ENCODE measurements at places on chromosomes 6 and 20. TPM values are rescaled to one million over a fixed set of nuclear protein-coding genes. Genes with fewer than 3 reads are reported as not detected.

GRCh38 chr6:116992546-116992945 lies 115.5 kb downstream of the RFX6 start:
- H3K4me1 ChIP-seq, result no peaks in the 10 kb centered on the region
- H3K4me3 ChIP-seq, result no peak overlapping the region
- H3K36me3 ChIP-seq, result no peaks in the 10 kb centered on the region
- no peaks in the 10 kb centered on the region for H3K27me3 ChIP-seq

Gene LY86
- not detected for total RNA-seq

- H3K4me1 ChIP-seq, result no peaks in the 10 kb centered on the region
- H3K27me3 ChIP-seq, result no peaks in the 10 kb centered on the region
- H3K36me3 ChIP-seq, result no peaks in the 10 kb centered on the region
- no peak overlapping the region for H3K27ac ChIP-seq
- no peak overlapping the region for H3K4me3 ChIP-seq
Observed at GRCh38 chr20:8880085-8880853, 188.6 kb upstream of the PLCB4 start.

DNA sequence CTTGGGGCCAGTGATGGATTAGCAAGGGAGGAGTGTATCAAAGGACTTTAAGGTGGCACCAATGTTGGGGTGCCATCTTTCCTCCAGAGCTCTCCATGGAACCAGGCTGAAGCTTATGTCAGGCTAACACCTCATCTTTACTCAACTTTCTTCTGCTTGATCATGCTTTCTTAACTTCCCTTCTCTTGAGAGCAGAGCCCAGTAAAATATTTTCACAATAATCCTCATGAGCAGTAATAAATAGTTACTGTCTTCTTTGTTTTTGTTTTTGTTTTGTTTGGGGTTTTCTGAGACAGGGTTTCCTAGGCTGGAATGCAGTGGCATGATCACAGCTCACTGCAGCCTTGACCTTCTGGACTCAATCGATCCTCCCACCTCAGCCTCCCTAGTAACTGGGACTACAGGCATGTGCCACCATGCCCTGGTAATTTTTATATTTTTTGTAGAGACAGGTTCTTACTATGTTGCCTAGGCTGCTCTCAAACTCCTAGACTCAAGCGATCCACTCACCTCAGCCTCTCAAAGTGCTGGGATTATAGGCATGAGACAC lies 127.9 kb upstream of the TOP1 start:
- H3K4me3 ChIP-seq, result no peak overlapping the region
- no peak for DNase-seq
- H3K27me3 ChIP-seq, result no peaks in the 10 kb centered on the region
- no peaks in the 10 kb centered on the region for H3K36me3 ChIP-seq

DNA sequence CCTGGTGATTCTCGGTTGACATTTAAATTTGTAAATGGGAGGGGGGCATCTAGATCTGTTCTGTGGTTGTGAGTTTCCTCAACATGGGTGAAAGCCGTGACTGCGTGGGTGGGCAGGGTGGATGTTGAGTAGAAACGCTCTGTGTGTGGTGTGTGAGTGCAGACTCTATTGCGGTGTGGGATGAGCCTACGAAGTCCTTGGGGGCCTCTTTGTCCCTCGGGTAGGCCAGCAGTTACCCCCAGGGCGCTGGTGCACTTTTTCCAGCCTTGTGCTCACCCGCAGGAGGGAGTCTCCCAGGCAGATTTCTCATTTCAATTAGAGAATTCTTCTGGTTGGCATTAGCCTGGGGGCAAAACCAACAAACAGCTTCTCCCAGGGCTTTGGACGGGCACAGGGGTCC lies 10.6 kb downstream of the TOX2 start:
- DNase-seq, result no peak
- H3K27ac ChIP-seq, result no peak overlapping the region
- peaks cover 21% of the 10 kb centered on the region for H3K4me1 ChIP-seq

DNA sequence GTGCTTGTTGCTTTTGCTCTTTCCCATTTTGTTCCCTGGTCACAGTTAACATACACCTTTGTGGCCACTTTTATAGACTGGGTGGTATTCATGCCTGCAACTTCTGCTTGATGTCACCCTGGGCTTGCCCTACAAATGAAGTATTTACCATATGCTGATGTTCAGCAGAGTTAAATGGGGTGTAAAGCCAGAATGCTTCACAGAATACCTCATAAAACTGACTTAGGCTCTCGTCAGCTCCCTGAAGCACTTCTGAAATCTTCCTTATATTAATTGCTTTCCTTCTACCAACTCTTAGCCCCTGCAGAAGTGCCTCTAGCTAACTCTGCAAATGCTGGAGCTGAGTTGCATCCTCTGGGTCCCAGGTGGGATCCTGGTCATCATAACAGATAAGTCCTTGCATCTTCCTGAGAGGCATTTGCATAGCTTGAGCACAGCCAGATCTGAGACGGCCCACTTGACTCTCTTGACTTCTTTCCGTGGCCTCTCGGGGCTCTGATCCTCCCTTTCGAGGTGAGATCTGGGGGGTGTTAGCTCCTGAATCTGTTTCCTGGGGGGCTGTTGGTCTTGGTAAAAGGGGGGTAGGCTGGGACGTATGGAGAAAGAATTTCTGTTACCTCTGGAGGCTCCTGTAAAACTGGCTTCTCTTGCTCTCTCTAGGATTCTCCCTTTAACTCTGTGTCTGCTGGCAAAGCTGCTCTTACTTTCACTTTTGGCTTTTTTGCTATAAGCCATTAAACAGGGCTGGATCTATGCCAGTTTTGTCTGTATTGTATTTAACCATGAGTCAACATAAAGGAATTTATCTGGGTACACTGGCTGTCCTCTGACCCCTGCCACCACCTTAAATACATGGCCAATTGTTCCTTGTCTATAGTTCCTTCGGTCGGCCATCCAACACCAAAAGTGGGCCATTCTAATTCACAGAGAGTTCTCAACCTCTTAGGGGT lies 223.0 kb upstream of the SYNCRIP start:
- no peaks in the 10 kb centered on the region for H3K27me3 ChIP-seq
- DNase-seq, result no peak
- H3K36me3 ChIP-seq, result no peaks in the 10 kb centered on the region
- H3K4me3 ChIP-seq, result peak overlapping the region; percentile 34
- peak overlapping the region; percentile 61 for H3K27ac ChIP-seq
- H3K4me1 ChIP-seq, result peaks cover 39% of the 10 kb centered on the region

GRCh38 chr6:101626269-101626668 lies 232.8 kb downstream of the GRIK2 start:
- H3K27me3 ChIP-seq, result no peaks in the 10 kb centered on the region
- no peaks in the 10 kb centered on the region for H3K4me1 ChIP-seq
- no peaks in the 10 kb centered on the region for H3K36me3 ChIP-seq
- no peak overlapping the region for H3K4me3 ChIP-seq
